ENCODE measurements at places on chromosomes 7 and 10.

GRCh38 chr7:158856883-158857668, 718 bp downstream of the DYNC2I1 start:
- no peak for DNase-seq

- DNase-seq: no peak
These were observed 130.7 kb downstream of the REEP3 start for GRCh38 chr10:63651864-63652263.

- no peak for DNase-seq
These were observed 20.6 kb upstream of the FAM180A start for GRCh38 chr7:135769005-135769802.

DNA sequence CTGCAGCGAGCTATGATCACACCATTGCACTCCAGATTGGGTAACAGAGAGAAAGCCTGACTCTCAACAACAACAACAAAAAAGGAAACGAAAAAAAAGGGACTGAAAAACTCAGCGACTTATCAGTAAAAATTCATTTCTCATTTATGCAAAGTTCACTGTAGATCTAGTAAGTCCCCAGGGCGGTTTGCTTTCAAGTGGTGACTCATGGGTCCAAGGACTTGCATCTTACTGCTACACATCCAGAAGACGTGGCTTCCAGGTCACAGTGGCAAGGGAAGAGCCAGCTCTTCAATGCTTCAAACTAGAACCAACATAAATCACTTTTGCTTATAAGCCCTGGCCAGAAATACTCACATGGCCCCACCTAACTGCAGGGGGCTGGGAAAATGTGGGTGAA, 178.3 kb upstream of the AUTS2 start:
- no peak for DNase-seq

All from Jurkat, Clone E6-1 (cell line).